T-helper 1 cell (primary cell): ENCODE measurements at places on chromosomes 12 and 14.

DNA sequence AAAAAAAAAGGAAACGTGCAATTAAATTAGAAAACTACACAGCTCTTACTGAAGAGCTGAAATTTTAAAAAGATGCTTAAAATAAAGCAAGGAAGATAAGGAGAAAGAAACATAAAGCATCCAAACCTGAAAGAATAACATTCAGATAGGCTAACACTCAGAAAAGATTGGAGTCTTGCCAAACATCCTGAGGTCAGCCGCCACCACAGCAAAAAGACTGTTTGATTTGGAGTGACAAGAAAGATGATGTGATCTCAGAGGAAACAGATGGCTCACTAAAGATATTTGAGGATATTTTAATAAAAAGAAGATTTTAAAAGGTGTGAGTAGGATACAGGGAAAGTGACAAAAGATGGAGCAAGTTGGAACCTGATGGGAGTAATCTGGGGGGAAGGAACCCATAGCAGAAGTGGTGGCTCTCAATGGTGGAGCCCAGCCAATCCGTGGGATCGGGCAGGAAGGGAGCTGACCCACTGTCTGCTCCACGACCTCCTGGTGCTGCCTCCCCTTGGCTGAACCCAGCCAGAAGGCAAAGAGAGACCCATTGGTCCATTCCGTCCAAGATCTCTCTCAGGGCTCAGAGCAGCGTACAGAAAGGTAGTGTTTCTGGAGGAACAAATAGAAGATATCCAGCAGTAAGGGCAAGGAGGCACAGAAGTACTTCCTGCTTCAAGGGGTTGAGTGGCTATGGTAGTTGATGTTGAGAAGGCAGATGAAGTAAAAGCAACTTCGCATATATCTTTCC is 469.6 kb downstream of the RGS6 start:
- peak; percentile 7 for DNase-seq

GRCh38 chr12:124551268-124552144 is 15.9 kb downstream of the NCOR2 start:
- DNase-seq, result no peak

- DNase-seq, result no peak
These were observed 181.5 kb upstream of the ATP2B1 start for GRCh38 chr12:89890161-89890560.

GRCh38 chr14:102140027-102140749 is 491 bp downstream of the WDR20 start:
- peak; percentile 7 for DNase-seq

DNA sequence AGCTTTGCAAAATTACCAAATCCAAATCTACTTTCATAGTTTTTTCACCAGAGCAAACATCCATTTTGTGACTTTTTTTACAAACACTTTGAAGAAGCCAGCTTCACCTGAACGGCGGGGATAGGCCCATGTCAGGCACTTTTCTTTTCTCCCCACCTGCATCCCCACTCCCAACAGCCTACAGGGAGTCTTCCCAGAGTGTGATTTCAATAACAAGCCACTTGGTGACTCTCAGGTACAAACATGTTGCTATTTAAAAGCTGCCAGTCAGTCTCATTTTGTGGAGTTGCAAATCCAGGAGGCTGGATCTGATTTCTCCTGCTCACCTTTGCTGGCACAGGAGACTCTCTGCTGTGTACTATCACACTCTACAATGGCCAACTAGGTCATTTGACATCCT is 285.5 kb downstream of the KCNH5 start:
- no peak for DNase-seq

DNA sequence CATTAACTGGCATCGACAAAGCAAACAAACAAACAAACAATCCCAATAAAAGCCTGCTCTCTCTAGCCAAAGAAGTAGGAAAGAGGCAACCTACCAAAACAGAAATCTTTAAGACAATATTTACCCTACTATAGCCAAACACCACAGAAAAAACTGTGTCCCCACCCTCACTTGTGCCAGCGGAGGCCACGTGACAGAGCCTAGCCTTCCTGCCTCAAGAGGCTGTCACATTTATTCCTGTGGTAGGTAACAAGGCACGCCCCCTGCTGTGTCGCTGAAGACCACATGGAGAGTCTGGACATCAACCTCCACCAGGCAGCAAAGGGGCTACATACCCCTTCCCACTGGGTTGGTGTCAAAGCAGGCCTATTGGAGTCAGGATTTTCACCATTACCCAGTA is 148.1 kb downstream of the LMNTD1 start:
- no peak for DNase-seq

GRCh38 chr14:66025779-66026178 is 460.4 kb upstream of the CCDC196 start:
- no peak for DNase-seq

DNA sequence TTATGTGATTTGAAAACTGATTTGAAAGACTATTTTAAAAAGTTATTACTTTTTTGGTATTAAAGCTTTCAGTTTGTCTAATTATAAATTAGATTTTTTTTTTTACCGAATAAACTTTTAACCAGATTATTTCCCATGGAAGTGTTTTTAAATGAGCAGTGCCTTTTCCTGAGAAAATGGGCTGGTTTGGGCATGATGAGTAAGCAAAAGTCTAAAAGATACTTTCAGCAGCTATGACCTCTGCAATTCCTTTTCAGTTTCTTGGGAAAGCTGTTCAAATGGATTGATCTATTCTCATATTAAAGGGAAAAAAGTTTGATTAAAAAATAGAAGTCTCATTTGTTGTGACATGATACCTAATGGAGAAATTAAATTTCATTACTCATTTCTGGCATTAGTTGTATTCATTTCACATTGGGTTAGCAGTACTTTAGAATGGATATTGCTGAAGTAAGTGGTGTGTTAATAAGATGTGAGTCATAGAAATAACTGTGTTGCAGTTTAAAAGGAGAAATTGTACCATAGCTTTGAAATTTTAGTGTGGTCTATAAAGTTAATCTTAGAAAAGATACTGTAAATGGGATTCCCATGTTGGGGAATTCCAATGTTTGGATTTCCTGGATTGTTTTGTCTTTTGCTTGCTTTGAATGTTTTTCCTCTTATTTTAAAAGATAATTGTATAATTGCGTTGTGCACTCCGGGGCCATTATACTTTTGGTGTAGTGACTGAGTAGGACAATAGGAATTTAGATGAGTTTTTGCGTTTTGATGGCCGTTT is 21.0 kb downstream of the KTN1 start:
- no peak for DNase-seq

GRCh38 chr12:2154050-2154449 is 101.3 kb downstream of the CACNA1C start:
- no peak for DNase-seq

GRCh38 chr12:58566599-58566998 is 353.7 kb downstream of the LRIG3 start:
- no peak for DNase-seq

- no peak for DNase-seq
These were observed 30.4 kb downstream of the CAND1 start for GRCh38 chr12:67299526-67299925.

DNA sequence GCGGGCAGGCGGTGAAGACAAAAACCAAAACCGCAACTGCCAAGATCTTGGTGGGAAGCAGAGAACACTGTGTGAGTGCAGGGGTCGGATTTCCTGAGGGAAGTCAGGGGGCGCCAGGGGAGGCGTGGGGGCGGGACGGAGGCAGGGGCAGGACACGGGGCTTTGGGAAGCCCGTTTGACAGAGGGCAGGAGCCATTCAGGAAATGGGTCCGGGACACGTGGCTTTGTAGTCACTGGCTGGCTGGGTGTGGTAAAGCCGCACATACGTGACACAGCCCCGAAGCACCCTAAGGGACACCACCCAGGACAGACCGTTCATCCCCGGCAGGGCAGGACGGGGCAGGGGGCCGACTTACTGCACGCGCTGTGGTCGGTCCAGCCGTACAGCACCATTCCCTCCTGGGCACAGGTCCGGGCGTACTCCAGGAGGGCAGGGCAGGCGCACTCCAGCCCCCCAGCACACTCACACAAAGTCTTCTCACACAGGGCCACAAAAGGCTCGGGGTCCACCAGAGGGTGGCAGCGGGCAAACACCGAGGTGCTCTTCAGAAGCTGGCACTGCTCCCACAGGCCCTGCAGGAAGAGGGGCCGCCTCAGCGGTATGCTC is 49.4 kb downstream of the VWF start:
- DNase-seq, result no peak

- DNase-seq, result peak; percentile 94
These were observed 32.7 kb downstream of the DAD1 start for GRCh38 chr14:22556021-22556989.

DNA sequence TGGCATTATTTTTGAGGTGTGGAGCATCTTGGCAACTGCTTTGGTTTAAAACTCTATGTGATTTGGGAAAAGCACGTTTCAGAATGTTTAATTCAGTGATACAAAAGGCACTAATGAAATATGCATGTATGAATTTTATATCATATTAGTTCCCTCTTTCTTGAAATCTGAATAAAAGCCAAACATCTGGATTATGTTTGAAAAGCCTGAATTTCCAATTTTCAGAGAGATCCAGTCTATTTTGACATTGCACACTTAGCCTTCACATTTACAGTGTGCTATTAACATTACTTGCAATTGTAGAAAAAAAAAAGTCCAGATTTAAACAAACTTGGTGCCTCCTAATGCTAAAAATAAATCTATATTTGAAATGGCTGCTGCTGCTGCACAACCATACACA is 219.1 kb upstream of the NPAS3 start:
- DNase-seq, result no peak

DNA sequence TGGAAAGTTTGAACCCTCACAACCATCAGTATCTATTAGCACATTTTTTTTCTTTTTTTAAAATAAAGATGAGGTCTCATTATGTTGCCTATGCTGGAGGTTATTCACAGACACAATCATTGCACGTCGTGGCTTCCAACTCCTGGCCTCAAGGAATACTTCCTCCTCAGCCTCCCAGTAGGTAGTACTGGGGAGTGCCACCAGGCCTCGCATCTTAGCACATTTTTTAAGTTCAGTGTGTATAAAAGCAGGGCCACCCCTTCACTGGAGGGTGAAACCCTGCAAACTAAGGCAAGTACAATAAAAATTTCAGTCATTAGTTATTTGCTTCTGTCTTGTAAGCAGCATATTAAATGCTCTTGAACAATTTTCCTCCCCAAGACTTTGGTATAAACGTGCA is 114.2 kb upstream of the SINHCAF start:
- DNase-seq, result no peak

DNA sequence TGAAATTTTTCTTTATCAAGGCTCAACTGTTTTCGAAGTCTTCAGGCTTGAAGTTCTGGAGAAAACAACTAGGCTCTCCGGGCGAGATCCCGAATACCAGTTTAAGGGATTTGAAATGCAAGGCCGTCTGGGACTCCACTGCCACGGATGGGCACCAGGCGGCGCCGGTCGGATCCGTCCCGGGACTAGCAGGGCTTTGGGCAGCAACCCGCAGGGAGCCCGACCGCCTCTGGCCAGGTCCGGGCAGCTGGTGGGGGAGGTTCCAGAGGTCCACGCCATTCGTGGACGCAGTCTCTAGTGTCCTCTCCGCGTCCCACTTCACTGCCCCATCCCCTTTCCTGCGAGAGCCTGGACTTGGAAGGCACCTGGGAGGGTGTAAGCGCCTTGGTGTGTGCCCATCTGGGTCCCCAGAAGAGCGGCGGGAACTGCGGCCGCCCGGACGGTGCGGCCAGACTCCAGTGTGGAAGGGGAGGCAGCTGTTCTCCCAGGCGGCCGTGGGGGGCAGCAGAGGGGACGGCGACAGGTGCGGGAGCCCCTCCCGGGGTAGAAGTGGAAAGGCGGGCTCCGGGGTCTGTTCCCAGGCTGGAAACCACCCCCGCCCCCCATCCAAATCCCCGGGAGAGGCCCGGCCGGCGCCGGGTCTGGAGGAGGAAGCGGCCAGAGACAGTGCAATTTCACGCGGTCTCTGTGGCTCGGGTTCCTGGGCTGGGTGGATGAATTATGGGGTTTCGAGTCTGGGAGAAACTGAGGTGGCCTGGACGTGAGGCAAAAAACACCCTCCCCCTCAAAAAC is 838 bp upstream of the ERBB3 start:
- DNase-seq, result peak; percentile 46

DNA sequence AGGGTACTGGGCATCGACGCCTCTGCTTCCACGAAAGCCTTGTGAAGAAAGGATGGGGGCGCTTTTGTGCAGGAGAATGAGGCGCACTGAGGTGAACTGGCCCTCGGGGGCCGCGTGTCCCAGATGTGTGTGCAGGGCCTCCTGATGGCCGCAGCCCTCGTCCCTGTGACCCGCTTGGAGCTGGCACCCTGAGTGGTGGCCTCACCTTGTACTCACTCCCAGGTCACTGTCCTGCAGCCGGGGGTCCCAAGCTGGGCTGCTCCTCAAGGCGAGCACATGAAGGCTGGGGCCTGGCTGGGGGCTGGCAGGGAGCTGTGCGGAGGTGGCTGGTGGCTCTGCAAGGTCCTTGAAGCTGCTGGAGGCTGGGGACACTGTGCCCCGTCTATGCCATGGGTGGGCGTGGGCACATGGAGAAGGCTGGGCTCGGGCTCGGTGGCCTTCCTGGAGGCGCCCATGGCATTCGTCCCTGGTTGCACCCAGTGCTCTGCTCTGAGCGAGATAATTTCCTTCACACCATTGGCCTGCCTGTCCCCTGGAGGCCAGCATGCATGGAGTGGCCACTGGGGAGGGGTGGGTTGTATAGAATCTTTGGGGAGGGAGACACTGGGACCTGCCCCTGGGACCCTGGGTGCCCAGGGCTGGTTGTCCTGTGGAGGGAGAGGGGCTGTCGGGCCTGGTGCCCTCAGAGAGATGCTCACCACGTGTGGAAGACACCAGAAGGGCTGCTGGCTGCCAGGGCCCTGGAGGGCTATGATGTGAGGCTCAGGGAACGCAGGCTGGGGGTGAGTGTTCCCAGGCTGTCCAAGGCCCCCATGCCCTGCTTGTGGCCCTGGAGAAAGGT is 79.3 kb downstream of the TMEM121 start:
- DNase-seq, result no peak

- no peak for DNase-seq
These were observed 80.9 kb downstream of the NDUFA12 start for GRCh38 chr12:94922561-94922960.

DNA sequence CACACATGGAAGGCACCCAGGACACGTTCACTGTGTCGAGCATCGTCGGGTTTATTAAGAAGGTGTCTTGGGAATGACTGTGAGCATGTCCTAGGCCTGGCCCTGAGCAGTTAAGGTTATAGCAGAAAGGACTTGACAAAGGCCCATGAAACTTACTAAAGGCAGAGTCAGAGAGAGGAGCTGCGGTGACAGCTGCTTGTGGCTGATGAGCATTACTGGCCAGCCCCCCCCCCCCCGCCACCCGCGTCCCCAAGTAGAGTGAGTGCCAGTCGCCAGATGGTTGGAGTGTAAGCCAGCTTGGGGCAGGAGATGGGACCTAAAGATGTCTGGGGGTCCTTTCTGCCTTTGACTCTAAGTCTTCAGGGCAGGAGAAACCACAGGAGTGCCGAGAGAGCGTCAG is 169.9 kb downstream of the TSPAN9 start:
- DNase-seq, result no peak
